ENCODE measurements at places on chromosomes 7 and 10.

DNA sequence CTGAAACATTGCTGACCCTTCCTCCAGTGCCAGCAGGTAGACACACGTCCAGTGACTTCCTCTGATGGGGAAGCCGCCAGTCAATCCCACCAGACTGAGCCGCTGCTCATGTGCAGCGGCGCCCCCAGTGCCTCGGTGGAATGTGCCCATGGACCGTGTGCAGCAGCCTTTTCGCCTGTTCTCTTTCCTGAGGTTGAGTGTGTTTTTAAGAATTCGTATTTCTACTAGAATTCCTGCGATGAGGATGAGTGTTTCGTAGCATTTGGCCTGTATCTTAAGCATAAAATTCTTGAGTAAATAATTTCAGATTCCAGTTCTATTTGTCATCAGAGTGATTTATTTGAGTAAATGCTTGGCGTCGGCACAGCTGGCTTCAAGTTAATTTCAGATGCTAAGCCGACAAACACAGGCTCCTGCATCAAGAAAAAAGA, 35.4 kb downstream of the BNIP3 start:
- DNase-seq, result no peak

DNA sequence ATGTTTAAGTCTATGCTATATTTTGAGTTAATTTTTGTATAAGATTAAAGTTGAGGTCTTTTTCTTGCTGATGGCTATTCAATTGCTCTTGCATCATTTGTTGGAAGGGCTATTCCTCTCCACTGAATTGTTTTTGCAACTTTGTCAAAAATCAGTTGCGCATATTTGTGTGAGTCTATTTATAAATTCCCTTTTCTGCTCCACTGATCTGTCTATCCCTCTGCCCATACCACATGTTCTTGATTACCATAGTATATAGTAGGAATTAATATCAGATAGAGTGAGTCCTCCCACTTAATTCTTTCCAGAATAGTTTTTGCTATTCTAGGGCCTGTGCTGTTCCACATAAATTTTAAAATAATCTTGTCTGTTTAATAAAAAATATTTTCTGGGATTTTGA, 152.4 kb upstream of the ADCY1 start:
- DNase-seq, result no peak

DNA sequence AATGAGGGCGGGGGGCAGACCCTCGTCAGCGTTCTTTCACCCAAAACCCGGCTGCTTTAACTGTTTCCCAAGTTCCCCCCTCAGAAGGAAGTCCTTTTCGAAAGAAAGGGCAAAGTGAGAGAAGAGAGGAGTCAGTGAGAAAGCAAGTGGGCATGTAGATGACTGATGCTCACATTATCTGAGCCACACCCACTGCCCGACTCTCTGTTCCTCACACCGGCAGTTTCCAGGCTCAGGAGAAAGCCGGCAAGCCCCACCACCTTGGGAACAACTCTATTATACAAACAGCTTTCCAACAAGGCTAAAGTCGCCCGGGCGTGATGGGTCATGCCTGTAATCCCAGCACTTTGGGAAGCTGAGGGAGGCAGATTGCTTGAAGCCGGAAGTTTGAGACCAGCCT, 23.1 kb downstream of the RCC1L start:
- DNase-seq, result no peak

DNA sequence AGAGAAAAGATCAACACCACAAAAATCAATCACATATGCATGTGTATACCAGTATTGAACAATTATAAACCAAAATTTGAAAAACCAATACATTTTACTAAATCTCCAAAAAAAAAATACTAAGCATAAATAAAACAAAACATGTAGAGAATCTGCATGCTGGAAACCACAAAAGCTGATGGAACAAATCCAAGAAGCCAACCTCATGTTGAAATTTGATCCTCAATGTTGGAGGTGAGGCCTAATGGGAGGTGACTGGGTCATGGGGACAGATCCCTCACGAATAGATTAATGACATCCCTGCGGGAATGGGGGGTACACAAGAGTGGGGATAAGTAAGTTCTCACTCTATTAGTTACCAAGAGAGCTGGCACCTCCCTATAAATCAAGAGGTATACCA, 82.5 kb downstream of the OAT start:
- DNase-seq, result no peak

DNA sequence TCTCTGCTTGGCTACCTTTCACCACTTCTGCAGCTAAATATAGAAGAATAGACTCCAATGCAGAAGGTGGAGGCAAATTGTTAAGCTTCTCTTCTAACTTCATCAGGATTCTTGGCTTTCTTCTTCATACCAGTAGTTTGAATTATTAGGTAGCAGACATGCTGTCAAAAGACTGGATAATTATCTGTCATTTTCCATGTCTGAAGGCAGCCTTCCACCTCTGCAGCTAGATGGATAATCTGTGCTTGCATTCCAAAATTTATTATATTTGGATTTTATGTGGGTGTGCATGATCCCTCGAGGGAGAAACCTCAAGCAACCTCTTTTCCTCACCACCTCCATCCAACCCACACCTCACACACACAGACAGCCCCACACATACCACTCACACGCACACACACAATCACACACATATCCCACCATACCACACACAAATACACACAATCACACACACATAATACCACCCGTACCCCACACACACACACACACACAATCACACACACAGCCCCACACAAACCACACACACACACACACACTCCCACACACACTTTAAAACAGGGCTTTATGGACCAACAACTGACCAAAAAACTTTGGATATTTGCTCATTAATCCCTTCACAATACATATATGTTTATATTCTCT, 145.0 kb downstream of the C7orf25 start:
- DNase-seq, result no peak

DNA sequence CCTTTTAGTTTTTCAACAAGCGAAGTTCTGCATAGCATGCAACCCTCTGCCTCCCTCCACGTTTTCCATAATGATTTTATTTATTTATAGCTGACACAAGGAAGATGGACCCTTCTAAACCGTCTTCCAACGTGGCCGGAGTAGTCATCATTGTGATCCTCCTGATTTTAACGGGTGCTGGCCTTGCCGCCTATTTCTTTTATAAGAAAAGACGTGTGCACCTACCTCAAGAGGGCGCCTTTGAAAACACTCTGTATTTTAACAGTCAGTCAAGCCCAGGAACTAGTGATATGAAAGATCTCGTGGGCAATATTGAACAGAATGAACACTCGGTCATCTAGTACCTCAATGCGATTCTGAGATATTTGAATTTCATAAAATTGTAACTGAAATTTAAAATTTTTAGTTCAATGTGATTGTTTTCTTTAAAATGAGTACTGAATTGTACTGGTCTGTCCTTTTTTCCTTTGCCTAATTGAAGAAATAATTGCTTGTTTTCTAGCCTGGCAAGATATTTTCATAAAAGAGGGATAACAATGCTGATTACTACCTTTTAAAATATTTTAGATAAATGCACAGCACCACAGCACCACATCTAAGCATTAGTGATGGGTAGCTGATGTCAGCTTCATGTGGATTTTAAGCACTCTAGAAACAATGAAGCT, 41.5 kb upstream of the SLC39A12 start:
- peak; percentile 75 for DNase-seq

- no peak for DNase-seq
These were observed 141.1 kb downstream of the DYNC2I1 start for GRCh38 chr7:158997471-158997870.

DNA sequence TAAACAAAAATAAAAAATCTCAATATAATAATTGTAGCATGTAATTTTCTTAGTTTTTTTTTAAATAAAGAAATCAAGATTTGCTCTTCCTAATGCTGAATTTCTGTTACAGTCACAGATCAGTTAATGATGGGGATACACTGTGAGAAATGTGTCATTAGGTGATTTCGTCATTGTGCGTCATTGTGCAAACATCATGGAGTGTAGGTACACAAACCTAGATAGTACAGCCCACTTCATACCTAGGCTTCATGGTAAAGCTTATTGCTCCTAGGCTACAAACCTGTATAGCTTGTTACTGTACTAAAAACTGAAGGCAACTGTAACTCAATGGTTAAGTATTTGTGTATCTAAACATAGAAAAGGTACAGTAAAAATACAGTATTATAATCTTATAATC, 74.4 kb upstream of the LSM8 start:
- DNase-seq, result peak; percentile 81

DNA sequence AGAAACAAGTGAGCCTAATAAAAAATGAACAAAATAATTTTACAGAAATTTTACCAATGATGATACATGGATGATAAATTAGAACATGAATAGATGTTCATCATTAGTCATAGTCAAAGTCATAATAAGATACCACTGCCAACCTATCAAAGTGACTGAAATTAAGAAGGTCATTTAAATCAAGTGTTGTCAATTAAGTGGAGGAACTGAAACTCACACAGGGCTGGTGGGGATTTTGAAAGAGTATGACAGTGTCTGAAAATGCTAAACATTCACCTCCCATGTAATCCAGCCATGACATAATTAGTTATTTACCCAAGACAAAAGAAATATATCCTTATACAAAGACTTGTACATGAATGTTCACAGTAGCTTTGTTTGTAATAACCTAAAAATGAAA, 57.1 kb upstream of the DYNC1I1 start:
- DNase-seq, result no peak

GRCh38 chr7:84524714-84525694, 330.4 kb upstream of the SEMA3A start:
- no peak for DNase-seq

GRCh38 chr10:47060993-47061500, 149.8 kb downstream of the PTPN20 start:
- DNase-seq, result no peak

DNA sequence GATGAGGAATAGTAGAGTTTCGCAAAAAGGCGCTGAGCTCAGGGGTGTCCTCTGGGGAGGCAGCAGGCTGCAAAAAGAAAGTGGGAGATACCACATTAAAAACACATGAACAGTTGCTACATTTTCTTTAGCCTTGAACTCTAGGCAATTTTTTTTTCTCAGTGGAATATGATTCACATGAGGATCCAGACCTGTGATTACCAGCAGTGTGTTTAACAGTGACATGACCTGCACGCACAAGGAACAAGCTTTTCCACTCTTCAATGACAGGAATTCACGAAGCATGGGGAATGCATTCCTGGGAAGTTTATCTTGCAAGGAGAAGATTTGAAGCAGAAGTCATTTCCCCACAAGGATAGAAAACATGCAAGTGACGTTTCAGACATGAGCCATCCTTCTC, 161.6 kb downstream of the ITGA8 start:
- DNase-seq, result no peak

DNA sequence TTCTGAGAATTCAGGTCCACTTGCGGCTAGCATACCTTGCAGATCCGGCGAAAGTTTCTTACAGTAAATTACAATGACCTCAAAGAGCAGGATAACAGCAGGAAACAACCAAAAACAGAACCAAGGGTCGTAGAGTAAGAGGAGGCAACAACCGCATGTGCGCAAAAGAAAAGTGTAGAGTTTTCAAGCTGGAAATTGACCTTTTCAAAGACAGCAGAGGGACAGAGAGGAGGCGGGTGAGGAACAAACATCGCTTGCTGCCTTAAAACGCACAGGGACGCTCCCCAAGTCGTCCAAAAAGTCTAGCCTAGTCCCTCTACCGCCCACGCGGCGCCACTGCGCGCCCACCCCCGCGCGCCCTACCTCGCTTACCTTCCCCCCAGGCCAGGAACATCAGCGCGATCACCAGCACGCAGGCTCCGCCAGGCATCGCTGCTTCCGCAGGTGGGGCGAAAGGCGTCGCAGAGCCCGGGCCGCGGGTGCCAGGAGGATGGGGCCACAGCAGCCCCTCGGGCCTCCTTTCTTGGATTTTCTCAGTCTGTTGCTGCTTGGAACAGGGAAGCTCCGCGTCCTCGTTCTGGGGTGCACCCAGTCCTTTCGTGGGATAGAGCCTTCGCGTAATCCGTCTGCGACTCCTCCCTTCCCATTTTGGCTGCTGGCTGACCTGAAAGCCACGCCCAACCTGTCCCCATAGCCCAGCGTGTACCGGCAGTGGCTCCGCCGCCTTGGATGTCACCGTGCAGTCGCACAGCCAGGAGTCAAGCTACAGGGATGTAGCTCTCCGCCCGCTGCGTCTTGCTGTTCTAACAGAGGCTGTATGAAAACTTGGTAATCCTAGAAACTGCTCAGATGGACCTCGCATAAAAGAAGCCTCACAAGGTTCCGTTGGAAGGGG, at the start of gene VWDE:
VWDE (minus strand) TSS at position 579 of the 895 bp plus-strand sequence; CDS start at position 430, 149 bp downstream.
- peak; percentile 98 for DNase-seq

DNA sequence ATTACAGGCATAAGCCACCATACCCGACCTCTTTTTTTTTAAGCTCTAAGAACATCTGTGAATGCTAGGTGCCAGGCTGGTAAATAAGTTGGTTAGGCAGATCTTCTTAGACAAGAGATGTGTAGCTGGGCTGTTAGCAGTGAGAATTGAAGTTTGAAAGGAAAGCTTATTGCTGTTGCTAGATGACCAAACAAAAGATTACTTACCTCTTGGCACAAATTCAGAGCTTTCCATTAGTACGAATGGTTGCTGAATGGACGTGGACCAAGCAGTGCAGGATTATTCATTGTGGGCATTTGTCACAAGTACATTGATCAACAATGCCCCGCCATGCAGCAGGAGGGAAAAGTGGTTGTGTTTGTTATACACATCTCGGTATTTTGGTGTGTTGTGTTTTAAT, 131.2 kb downstream of the GFRA1 start:
- no peak for DNase-seq

DNA sequence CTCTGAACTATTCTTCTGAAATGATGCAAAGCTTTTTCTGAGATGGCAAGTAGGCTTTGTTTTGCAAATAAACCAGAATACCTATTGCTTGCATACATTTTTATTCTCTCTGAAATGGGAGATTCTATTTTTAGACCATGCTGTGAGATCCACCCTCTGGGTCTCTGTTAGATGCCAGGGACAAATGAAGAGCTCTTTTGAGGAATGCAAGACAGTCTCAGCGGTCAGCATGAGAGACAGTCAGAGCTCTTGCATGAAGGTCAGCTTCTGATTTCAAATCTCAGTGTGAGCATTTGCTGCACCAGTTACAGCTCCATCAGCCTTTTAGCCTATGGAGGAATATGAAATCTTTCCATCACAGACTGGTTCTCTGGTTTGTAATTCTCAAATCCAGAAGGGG, 429.9 kb upstream of the KLF6 start:
- no peak for DNase-seq

DNA sequence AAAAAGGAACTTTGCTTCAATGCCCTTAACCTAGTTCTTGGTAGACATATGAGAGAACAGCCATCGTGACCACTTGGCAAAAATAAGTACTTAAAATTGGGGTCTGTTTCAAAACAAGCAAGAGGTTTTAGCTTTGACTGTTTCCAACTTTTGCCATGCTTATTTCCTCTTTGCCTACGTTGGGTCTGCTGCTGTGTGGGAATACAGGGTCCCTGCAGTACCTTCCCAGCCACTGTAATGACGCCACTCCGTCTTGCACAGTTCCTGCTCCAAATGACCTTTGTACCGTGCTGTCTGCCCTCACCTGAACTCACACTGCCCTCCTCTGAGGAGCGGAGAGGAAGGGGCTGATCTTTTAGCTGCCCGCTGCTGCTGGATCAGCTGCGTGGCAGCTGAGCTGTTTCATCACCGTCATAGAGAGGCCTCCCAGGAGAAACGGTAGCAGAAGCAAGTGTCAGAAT, 133.1 kb downstream of the MAPK8 start:
- DNase-seq, result no peak

DNA sequence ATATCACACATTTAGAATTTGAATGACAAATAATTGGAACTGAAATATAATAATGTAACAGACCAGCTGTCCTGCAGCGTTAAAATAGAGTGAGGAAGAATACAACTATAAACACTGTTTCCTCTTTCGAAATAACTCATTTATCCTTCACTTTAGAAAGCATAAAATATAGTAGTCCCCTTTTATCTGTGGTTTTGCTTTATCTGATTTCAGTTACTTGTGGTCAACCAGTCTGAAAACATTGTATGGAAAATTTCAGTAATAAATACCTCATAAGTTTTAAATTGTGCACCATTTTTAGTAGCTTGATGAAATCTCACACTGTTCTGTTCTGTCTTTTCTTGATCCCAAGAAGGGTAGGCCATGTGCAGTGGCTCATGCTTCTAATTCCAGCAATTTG, 31.7 kb downstream of the POLR1F start:
- no peak for DNase-seq
